ENCODE measurements at places on chromosomes 3 and 15. TPM values are rescaled to one million over a fixed set of nuclear protein-coding genes. Genes with fewer than 3 reads are reported as not detected.

RTP1 gene
- polyA plus RNA-seq, result not detected

CLDN16 gene
- 0.29 TPM for polyA plus RNA-seq

KBTBD12 gene
- 0.60 TPM for polyA plus RNA-seq

KIF15 gene
- polyA plus RNA-seq, result 51.3 TPM

TJP1 gene
- 127 TPM for polyA plus RNA-seq

TMF1 gene
- 60.0 TPM for polyA plus RNA-seq
